ENCODE measurements at places on chromosomes 1 and 21.
A peak's percentile ranks its signal among the peaks of the same experiment; 100 is the strongest.

GRCh38 chr1:230278376-230278775 is 147.8 kb downstream of the PGBD5 start:
- no peak for DNase-seq

DNA sequence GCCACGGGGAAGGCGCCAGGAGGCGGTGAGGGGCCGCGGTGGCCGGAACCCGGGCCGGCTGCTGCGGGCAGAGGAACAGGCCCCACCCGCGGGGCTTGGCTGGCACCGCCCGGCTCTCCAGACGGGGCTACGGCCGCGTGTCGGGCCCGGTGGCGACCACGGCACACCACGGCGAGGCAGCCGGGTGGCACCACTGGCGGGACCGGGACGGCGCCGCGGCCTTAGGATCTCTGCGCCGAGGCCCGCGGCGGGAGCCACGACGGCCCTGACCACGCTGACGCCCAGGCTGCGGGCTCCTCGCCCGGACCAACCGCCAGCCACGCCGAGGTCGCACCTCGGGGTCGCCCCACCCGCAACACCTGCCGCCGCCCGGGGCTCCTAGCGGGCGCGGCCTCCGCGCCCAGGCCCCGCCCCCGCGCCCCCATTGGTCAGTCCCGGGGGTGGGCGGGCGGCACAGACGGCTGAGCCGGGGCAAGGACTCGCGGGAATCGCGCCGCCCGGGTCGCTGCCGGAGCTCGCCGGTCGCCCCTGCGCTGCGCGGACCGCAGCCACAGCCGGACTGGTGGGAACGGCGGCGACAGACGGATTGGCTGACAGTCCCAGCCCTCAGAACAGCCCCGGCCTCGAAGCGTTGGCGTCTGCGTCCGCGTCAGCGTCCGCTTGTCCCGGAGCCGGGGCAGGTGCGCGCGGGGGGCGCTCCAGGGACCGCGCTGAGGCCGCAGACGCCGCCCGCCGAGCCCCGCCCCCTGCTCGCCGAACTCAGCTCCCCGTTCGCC is at the start of gene BMP8A:
TSS of gene BMP8A (plus strand) at position 491 of the 776 bp plus-strand sequence. CDS start 356 bp downstream, outside the sequence.
- DNase-seq: no peak

DNA sequence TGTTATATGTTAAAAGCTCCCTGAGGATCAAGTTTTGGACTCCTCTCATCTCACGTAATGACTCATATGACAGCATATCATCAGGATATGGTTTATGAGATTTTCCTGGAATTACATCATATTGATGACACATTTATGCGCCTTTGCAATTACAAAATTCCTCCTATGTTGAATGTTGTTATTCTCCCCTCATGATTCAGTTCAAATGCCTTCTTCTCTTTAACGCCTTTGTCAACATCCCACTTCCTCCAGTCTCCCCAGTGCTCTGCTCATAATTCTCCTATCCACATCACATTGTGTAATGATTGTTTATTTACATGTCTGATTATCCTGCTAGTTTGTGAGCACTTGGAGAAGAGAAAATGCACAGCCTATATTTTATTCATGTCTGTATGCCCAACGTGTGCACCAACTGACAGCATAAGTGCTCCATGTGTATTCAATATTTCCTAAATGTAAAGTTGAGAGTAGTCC is 80.9 kb upstream of the BACH1 start:
- DNase-seq: peak; percentile 90

GRCh38 chr1:182718311-182718710 is 33.9 kb upstream of the RGS8 start:
- no peak for DNase-seq

DNA sequence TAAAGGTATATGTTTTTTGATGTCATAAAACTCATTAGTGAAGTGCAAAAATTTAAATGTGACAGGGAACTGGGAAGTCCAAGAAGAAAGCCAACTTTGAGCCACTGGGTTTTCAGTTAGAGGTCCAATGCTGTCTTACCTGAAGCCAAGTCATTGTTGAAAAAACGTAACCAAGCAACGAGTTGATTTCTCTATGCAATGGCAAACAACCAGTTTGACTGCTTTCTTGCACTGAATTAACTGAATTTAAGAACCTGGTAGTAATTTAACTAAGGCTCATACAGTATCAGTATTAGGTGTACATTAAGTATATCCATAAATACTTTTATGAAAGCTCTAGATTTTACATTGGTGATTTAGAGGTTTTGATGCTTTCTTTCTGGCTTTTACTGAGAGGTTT is 20.2 kb upstream of the S1PR1 start:
- DNase-seq: no peak

- DNase-seq: no peak
Observed at GRCh38 chr1:159561497-159561896, 25.7 kb upstream of the OR10J5 start.

- no peak for DNase-seq
Observed at GRCh38 chr1:146001709-146002108, 5.3 kb upstream of the TXNIP start.

GRCh38 chr1:178574345-178574744 is 61.4 kb downstream of the TEX35 start:
- no peak for DNase-seq

DNA sequence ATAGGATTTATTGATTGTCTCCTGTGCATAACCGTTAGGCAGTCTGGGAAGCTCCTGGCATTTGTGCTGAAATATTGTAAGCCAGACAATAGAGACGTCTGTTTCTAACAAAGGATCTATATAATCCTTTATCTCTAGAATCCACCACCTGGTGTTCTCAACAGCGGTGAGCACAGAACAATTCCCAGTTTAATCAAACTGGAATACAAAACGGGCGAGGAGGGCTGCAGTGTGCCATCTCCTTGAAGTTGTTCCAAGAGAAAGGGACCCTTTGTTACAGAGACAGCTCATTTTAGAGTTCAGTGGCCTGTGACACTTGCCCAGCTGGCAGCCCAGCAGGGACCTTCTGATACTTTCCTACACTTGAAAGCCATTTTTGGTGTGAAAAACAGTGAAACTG is 162.8 kb upstream of the IVNS1ABP start:
- no peak for DNase-seq

DNA sequence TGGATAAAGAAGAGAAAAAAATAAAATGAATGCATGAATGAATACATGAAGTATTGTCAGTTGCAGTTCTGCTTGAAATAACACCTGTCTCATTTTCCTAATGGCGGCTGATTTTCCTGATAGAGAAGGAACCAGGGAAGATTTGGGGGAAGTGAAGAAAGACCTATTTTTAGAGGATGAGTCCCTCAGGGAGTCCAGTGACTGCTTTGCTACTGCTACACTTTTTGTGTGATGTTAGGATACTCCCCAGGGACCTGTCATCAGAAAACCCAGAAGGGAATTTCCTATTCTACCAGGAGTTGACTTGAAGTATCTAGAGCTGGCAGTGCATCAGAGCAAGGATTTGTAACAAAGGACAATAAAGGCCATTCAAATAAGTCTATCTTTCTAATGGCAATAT is 114.8 kb downstream of the MAB21L3 start:
- no peak for DNase-seq

- DNase-seq: peak; percentile 83
Observed at GRCh38 chr1:10694633-10695627, 101.5 kb downstream of the CASZ1 start.

- no peak for DNase-seq
Observed at GRCh38 chr1:221093903-221094791, 214.9 kb downstream of the HLX start.

GRCh38 chr1:88021529-88021928 is 662.5 kb upstream of the PKN2 start:
- no peak for DNase-seq

DNA sequence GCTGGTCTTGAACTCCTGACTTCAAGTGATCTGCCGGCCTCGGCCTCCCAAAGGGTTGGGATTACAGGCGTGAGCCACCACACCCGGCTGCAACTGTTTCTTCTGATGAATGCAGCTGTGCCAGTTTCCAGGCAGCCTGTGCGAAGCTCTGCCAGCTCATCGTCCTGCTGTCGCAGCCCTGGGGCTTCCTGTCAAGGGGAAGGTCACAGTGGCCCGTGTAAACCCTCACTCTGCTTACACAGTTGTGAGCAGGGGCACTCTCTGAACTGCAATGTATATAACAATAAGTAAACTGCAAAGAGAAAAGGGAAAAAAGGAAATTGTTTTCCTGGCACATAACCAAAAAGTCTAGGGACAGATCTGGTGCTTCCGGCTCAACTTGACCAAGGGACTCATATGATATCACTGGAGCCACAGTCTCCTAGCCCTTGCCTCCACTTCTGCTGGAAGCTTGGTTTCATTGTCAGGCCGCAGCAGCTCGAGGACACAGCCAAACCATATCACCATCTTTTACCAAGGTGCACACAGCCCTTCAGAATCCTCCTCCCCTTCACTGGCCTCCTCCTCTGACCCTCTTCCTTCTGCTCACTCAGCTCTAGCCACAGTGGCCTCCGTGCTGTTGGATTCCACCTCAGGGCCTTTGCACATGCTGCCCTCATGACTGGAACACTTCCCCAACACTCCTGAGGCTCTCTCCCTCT is 22.8 kb upstream of the LBR start:
- DNase-seq: peak; percentile 38

DNA sequence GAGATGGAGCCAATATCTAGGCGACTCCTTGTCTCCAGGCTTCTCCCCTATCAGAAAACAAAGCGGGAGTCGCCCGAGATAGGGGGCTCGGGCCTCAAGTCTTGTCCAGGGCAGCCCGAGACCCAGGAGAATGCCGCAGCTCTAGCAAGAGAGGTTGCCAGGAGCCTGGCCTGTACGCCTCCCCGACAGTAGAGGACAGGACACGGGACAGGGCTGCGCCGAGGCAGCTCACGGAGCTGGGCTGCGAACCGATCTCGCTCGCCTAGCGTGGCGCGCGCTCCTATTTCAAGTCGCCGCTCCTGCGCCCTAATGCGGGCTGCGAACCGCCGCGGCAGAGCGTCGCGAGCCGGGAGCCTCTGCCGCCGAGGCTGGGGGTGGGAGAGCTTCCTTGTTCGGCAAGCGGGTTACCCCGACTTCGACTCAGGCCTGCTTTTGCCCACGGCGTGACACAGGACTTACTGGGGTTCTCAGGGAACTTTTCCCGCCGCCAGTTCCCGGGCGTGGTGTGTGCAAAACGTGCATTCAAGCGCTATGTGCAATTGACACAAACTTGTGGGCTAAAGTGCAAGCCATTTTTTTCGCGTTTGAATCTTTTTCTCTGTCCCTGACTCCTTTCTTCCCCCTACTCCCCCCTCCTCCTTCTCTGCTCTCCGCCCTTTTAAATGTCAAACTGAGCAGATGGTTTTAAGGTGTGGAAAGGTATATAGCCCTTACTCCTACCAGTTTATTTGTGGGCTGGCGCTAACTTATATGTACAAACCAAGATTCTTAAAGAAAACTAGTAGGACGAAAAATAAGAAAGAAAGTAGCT is 2.4 kb upstream of the PROX1 start:
- no peak for DNase-seq

DNA sequence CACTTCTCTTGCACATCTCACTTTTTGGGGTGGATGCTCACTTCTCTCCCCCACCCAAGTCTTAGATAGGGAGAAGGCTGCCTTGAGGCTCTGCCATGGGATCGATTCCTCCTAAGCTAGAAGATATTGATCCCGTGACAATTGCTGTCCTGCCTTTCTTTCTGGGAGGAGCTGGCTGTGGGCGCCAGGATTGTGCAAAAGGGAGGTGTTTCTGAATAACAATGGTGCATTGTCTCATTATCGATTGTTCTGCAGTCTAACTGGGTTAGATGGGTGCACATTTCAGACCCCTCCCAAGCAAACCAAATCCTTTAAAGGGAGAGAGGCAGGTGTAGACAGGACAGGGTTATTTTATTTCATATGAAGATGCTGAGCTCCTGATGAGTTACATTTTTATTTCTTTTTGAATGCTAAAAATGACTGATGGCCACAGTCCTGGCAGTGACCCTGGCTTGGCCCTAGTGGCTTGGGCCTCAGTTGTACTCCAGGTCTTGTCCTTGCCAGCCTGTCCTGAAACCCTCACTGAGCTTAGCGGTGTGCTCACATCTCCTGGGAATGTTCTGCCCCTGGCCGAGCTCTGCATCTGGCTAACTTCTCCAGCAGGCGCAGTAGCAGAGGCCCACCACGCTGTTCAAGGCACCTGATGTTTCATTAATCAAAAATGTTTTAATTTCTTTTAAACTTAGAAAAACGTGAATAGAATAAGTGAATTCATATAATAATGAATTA is 99.0 kb upstream of the KAZN start:
- no peak for DNase-seq

DNA sequence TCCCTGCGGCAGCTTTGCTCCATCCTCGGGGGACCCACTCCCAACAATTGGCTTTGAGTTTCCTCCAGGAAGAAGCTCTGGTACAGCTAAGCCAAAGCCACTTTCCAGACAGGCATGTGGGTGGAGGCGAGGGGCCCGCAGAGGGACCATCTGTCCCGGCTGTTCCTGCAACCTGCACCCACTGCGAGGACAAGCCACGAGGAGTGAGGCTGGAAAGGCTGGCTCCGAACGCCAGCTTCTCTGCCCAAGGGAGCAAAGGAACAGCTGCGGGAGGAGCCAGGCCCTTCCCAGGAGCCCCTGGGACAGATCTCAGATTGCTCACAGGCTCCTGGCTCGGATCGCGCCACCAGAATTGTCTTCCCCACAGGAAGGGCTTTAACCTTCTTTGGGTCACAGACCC is 28.3 kb upstream of the PEF1 start:
- DNase-seq: no peak

DNA sequence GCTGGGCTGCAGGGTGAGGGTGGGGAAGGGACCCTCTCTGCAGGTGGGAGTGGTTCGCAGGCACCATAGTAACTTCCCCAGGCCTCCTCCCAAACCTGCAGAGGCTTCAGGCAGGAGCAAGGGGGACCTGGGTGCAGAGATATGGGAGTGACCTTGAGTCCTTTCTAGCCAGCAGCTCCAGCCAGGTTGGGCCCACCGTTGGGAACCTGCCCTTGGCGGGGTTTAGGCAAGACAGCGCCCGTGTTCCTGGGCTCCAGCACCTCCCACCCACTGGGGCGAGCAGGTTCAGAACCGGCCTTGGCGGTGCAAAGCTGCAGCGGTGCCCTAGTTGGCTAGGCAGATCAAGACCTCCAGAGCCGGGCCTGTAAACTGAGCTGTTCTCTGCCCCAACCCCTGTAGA is 2.2 kb upstream of the PRDM16 start:
- no peak for DNase-seq

DNA sequence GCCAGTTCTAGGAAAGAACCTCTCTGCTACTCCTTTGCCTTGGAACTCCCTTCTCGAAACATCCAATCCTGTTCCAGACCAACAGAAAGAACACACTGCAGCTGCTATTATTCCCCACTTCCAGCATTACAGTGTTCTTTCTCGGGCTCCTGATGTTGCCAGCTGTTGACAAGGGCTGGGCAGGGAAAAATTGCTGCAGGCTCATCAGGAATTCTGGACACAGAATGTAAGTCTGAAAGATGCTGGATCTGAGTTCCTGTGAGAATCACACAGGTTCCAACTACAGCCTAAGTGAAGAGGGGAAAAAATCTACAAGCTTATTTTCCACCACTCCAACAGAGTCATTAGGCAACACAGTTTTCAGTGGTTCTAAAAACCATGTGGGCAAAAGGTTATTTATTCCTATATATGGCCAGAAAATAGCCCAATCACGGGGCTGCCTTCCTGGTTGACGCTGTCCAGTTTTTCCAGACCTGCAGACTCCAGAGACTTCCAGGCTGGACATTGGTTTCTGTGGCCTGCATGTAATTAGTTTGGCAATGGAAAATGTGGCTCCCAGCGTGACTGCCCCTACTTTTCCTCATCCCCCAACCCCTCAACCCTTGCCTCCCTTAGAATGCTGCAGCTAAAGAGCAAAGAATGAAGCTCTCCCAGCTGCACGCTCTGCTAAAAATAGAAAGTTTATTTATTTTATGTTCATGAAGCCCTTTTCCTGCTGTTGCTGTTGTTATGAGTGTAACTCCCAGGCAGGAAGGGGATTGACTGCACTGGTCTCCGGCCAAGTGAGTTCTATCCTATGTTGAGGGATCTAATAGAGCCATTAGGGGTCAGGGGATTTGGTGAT is 8.3 kb upstream of the KIAA0040 start:
- DNase-seq: no peak
